ENCODE measurements at places on chromosomes 12 and 14.

DNA sequence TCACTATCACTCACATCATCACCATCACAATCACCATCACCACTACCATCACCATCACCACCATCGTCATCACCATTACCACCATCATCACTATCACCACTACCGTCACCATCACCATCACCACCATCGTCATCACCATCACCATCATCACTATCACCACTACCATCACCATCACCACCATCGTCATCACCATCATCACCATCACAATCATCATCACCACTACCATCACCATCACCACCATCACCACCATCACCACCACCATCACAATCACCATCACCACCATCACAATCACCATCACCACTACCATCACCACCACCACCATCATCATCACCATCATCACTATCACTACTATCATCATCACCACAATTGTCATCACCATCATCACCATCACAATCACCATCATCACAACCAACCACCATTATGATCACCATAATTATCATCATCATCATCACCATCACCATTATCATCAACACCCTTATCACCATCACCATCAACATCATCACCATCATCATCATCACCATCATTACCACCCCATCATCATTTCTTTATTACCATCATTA is 90.8 kb downstream of the DICER1 start:
- no peak for DNase-seq

DNA sequence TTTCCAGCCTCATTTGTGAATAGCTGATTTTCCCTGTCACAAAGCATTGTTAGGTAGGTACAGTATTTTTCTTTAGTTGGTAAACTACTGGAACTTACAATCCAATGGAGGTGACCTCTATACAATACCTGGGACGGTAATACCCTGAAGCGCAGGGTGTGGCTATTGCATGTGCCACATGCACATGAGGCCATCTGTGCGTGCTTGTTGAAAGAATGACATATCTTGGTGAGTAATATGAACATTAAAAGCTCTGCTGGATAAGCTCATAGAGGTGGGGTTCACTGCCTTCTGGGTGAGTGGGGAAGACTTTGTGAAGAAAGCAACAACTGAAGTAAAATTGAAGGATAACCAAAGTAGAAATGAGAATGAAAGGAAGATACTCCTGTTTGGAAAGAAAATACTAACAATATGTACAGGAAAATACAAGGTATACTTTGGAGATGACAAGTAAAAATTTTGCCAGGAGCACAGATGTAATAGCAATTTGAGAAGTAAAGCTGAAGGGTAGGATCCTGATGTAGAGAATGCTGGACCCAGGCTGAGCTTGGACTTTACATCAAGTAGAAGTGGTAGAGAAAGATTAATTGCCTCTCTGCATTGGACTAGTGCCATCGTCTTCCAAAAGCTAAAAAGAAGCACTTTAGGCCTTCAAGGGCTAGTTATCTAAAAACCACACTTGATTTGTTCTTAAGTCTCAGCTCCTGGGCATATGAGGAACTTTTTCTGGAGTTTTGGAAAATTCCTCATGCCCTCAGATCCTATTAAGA is 97.1 kb downstream of the SLC38A6 start:
- DNase-seq: no peak

DNA sequence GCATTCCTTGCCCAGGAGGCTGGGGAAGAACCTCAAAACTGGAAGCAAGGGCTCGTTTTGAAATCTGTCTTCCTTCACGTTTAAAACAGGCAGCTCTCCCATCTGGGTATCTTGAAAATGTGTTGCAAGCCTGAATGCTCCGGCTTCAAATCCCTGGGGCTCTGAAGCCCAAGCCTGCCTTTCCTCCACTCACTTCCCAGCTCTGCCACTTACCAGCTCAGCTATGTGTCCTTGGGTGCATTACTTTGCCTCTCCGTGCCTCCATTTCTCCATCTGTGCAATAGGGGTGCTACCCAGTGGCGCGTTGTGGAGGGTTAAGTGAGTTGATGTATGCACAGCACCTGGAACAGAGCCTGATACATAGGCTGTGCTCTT is 97.6 kb downstream of the GCH1 start:
- no peak for DNase-seq

- no peak for DNase-seq
These were observed 112.5 kb downstream of the ALX1 start for GRCh38 chr12:85392508-85392907.

- DNase-seq: no peak
These were observed 80.8 kb upstream of the PPP1R12A start for GRCh38 chr12:80015660-80016059.

DNA sequence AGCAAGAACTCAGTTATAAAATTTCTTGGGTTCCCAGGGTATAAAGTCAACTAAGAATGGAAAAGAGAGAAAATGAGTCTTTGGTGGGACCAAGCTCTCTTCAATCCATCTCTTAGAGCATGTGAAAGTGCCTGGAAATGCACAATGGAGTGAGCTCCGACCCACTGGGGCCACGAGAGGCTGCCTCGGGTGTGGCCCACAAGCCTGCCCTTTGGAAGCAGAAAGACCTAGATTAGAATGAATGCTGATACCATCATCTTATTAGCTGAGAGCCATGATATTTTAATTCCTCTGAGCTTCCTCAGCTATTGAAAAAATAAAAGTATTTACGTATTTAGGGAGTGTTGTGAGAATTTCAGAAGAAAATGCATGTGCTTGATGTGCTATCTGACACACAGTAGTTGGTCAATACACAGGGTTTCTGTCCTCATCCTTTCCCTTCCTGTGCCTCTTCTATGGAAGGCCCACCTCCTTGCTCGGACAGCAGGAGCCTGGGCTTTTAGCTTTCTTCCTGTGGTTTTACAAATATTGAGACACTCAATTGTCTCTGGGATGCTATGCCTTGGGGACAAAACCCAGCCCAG is 42.5 kb downstream of the VDR start:
- DNase-seq: no peak

- DNase-seq: no peak
These were observed 10.6 kb downstream of the TRHDE start for GRCh38 chr12:72282721-72283120.

DNA sequence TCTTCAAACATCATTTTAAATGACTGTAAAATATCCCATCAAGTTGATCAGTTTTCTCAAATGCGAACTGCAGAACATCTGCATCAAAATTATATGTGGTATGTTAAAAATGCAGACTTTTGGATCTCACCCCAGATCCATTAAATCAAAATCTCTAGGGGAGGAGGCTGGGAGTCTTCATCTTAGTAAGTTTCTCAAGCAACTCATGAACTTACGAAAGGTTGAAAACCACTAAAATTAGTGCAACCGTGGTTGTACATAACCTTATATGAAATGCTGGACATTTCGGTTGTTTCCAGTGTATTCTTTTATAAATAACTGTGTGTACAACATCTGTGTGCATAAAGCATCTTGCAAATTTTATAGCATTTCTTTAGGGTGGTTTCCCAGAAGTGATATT is 39.2 kb downstream of the ZFP36L1 start:
- no peak for DNase-seq

GRCh38 chr12:86186449-86186848 is 69.7 kb downstream of the MGAT4C start:
- DNase-seq: no peak

- no peak for DNase-seq
These were observed 131.1 kb downstream of the PRKCH start for GRCh38 chr14:61452452-61452851.

DNA sequence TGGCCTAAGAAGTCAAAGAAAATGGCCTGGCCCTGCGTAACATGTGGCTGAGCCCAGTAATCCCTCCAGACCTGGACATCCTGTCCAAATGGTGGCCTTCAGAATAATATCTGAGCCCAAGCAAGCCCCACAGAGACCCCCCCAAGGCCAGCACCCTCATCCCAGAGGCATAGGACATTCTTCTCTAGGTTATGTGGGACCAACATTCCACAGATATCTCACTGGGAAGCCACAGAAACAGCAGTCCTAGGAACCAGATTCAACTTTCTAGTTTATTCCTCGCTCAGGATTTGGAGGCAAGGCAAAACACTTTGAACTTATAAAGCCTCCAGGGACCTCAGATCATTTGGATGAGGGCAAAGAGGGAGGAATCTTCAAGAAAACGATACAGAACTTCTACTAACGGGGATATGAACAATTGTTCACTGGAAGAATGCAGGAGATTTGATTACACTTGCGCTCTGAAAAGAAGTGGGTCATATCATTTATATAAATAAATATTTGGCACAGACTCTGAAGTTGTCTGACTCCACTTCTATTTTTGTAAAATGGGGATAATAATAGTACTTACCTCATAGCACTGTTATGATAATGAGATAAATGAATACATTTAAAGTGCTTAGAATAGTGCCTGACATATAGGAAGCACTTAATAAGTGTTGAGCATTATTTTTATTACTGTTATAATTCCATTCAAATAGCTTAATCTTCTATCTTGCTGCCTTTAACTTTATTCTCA is 171.5 kb downstream of the NUAK1 start:
- no peak for DNase-seq

DNA sequence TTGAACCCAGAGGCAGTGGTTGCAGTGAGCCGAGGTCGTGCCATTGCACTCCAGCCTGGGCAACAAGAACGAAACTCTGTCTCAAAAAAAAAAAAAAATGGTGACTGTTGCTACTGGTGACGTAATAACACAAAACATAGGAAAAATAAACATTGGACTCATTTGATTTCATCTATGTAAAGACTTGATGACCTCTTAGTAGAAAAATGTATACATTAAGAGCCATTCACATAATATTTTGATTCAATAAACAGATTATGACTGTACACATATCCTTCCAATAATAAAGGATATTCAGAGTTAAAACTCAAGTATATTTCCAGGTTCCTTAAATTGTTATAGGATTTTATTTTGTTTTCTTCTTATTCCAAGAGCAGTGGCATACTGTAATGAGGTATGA is 65.7 kb upstream of the AEBP2 start:
- no peak for DNase-seq

GRCh38 chr12:26113181-26113654 is 11.6 kb downstream of the BHLHE41 start:
- DNase-seq: no peak

DNA sequence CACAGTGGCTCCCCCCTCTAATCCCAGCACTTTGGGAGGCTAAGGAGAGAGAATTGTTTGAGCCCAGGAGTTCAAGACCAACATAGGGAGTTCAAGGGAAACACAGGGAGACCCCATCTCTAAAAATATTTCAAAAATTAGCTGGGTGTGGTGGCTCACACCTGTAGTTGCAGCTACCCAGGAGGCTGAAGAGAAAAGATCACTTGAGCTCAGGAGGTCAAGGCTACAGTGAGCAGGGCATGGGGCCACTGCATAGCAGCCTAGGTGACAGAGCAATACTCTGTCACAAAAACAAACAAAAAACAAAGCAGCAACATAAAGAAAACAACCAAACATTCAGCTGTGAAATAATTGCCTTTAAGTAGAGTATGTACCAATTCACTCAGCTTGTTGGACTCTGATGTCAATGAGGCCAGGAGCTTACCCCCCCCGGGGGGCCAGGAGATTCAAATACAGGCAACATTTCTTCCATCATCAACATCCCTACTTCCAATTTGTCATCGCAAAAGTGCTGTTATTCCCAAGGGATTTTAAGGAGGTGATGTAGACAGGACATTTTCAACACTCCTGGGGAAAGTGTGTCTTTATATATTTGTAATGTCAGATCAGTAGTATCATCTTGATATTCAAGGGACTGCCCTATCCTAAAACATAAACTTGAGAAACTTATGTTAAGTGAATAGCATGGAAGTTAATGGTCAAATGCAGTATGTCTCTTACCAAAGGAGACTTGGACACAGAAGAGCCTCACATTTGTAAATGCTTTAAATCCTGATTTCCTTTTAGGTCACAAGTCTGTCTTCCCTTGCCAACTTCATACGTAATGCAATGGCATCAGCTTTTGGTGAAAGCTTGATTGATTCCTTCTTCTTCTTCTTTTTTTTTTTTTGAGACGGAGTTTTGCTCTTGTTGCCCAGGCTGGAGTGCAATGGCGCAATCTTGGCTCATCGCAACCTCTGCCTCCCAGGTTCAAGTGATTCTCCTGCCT is 40.6 kb upstream of the AEBP2 start:
- no peak for DNase-seq

- DNase-seq: no peak
These were observed 3.5 kb downstream of the TGM1 start for GRCh38 chr14:24259282-24260025.

- DNase-seq: no peak
These were observed 119.6 kb downstream of the MED13L start for GRCh38 chr12:116157845-116158267.

DNA sequence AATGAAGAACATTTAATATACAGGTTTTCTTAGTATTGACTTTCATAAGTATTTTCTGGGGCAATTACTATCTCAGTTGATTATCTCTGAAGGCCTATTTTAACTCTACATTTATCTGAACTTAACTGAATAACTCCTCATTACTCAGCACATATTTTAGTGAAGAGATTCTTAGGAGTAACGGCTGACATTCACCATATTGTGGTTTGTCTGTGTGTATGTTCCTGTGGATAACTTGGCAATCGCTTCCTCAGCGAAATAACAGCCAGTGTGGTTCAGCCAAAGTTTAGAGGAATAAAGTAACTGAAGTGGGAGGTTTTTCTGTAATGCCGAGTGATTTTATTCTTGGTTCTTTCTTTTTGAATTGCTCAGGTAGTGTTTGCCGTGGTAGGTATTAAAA is 168.0 kb downstream of the RAD51B start:
- no peak for DNase-seq

- DNase-seq: no peak
These were observed 80.4 kb upstream of the DIO3 start for GRCh38 chr14:101480747-101481530.

GRCh38 chr12:26251600-26251999 is 56.2 kb downstream of the SSPN start:
- DNase-seq: no peak

GRCh38 chr12:57724936-57725740 is 13.4 kb downstream of the AGAP2 start:
- DNase-seq: no peak

- no peak for DNase-seq
These were observed 88.8 kb upstream of the NOS1 start for GRCh38 chr12:117450209-117450608.
